ENCODE measurements at places on chromosomes 3 and 15.

- peak; percentile 79 for DNase-seq
Observed at GRCh38 chr15:70234256-70234905, 136.7 kb upstream of the TLE3 start.

- DNase-seq, result peak; percentile 67
Observed at GRCh38 chr3:36729204-36730056, 34.9 kb downstream of the DCLK3 start.

- no peak for DNase-seq
Observed at GRCh38 chr15:36880913-36881460, 219.4 kb downstream of the MEIS2 start.

- no peak for DNase-seq
Observed at GRCh38 chr15:52352086-52352485, 56.5 kb upstream of the MYO5C start.

DNA sequence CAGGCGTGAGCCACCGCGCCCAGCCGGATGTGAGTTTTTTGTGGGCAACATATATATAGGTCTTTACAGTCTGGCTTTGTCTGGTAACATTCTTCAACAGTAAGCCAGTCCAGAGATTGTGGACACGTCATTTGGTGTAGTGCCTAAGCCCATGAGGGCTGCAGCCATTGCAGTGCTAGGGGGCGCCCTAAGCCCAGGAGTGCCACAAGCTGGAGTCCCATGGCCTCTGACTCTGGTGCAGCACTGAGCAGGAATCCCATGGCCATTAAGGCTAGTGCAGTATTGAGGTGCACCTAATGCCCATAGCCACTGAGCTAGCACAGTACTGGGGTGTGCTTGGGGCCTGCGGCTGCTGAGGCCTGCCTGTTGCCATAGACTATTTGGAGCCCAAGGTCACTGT, 136.4 kb upstream of the NDN start:
- peak; percentile 57 for DNase-seq

GRCh38 chr15:39599871-39600270, 19.0 kb downstream of the THBS1 start:
- DNase-seq, result no peak

DNA sequence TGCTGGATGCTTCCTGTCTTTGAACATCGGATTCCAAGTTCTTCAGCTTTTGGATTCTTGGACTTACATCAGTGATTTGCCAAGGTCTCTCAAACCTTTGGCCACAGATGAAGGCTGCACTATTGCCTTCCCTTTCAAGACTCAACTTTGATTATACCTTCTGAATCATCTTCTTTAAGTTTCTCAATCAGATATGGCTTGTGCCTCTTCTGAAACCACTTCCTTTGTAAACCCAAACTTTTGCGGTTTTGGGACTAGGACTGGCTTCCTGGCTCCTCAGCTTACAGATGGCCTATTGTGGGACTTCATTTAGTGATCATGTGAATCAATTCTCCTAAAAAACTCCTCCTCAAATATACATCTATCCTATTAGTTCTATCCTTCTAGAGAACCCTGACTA, 47.1 kb upstream of the CADPS start:
- peak; percentile 5 for DNase-seq

- DNase-seq, result no peak
Observed at GRCh38 chr15:60616147-60616546, 137.2 kb upstream of the ICE2 start.

DNA sequence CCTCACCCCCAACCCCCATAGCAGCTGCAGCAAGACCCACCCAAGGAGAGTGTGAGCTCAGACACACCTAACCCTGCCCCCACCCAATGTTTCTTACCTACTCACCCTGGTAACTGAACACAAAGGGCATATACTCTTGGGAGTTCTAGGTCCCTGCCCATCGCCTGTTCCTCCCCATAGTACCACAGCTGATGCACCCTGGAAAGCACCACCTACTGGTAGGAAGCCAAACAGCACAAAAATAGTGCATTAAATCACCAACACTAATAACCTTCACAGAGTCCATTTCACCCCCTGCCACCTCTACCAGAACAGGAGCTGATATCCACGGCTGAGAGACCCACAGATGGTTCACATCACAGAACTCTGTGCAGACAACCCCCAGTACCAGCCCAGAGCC, 245.2 kb downstream of the EFHB start:
- no peak for DNase-seq

DNA sequence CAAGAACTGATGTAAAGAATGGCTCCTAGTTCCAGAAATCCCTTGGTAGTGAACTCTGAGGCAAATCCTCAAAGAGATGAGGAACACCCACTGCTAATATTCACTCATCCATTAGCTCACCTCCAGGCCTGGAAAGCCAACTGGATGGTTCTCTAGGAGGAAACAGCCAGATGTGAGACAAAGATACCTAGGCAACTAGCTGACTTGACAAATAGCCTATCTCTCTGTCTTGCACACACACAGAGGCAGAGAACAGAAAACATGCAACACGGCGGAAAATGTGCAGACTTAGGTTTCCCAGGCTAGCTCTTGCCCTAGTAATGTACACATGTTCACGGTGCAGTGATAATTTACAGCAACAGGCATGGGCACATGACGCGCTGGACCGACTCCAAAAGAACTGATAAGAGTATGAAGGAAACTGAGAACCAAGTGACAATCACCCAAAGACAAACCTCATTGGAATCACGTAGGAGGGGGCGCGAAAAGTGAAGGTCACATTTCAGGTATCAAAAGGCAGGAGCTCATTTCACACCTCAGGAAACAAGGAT, 318.1 kb downstream of the FOXP1 start:
- no peak for DNase-seq

DNA sequence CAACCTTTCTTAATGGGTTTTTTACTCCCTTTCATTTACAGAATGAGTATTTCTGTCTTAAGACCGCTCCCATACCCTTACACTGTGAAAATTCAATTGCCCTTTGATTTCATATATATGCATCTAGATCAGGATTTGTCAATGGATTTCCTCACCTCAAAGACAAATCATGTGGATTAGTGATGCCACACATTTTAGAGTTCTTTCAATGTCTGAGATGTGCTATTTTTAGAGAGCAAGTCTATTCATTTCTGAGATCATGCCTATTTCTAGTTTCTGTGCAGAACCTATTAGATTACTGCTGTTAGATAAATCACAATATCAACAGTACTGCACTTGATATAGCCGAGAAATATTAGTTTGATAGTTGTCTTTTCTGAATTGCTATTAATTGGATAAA, 137.3 kb downstream of the GABRB3 start:
- no peak for DNase-seq

DNA sequence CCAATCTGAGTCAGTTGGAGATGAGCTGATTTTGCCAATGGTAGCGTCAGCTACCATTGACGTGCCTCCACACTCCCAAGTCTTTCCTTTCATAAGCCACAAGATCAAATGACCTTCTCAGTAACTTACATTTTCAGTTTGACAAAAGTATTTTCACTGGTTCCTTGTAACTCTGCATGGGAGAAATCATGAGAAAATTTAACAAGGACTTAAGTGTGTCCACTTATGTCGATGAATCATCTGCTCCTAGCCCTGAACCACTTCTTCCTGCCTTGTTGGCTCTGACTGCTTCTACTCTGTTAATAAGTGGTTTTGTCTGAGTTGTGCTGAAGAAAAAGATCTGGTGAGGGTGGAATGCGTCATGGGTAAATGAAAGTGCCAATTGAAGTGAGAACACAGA, 101.2 kb downstream of the NFKBIZ start:
- peak; percentile 96 for DNase-seq

DNA sequence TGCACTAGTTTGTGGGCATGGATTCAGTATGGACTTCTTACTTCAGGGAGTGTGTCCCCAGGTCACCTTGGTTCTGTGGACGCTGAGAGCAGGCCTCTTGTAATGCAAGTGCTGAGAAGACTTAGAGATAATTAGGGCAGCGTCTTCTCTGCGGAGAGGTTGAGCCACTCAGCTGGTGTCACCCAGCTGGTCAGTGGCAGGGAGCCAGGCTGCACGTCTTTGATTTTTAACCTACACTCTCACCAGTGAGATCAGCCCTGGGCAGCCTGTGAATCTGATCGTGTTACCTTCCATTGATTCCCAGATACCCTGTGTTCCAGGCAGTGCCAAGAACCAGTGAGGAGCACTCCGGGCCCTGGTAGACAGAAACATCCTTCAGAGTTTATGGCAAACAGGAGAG, 92.6 kb downstream of the SLCO3A1 start:
- DNase-seq, result no peak

- DNase-seq, result no peak
Observed at GRCh38 chr15:50124631-50125030, 5.6 kb upstream of the ATP8B4 start.

DNA sequence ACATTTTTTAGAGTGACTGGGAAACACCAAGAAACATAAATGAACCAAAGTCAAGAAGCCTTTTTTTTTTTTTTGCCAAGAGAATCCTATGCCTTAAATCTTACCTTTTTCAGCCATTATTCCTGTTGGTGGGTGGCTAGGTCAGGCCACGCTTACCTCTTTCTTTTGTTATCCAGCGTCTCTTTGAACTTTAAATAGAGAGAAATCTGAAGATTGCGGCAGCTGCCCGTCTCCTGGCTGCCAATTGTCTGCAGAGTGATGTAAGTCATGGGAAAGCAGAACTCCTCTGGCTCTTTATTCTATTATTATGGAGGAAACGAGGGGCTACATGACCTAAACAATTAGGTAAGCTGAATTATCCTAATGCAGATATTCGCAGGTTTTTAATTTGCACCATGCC, at the start of gene STRIT1:
TSS of gene STRIT1 (minus strand) at position 168 of the 400 bp plus-strand sequence.
- DNase-seq, result no peak

GRCh38 chr15:32774022-32774421, 56.2 kb downstream of the GREM1 start:
- peak; percentile 79 for DNase-seq

- DNase-seq, result peak; percentile 3
Observed at GRCh38 chr15:46091860-46092450, 457.1 kb downstream of the SQOR start.
